Thymus (tissue), 14 donors: ENCODE measurements at places on chromosomes 12 and 14.

- DNase-seq: no peak
Measured at GRCh38 chr14:67963960-67964812, 144.6 kb downstream of the RAD51B start.

- no peak for DNase-seq
Measured at GRCh38 chr12:121819212-121819949, 15.6 kb downstream of the SETD1B start.

GRCh38 chr12:44497044-44497443 lies 379.1 kb downstream of the NELL2 start:
- no peak for DNase-seq

DNA sequence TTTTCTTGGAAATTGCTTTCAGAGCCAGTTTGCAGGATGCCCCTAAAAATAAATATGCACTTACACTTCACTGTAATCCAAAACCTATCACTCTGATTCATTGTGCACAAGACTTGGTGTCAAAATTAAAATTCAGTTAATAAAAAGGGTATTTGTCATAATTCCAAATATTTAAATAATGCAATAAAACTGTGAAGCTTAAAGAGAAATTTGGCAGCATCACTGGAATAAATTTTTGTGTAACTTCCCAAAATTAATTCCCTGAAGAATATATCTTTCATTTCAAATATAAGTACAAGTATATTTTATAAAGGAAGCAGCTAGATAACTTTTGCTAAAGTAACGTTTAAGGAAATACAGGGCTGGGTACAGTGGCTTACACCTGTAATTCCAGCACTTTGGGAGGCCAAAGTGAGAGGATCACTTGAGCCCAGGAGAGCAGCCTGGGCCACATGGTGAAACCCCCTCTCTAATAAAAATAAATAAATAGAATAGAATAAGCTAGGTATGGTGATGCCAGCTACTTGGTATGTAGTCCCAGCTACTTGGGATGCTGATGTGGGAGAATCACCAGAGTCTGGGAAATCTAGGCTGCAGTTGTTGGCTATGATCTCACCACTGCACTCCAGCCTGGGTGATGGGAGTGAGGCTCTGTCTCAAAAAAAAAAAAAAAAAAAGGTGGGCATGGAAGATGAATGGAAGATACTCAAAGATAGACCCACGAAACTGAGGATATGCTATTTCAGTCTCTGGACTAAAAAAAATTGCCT lies 233.8 kb downstream of the FBXL14 start:
- no peak for DNase-seq

DNA sequence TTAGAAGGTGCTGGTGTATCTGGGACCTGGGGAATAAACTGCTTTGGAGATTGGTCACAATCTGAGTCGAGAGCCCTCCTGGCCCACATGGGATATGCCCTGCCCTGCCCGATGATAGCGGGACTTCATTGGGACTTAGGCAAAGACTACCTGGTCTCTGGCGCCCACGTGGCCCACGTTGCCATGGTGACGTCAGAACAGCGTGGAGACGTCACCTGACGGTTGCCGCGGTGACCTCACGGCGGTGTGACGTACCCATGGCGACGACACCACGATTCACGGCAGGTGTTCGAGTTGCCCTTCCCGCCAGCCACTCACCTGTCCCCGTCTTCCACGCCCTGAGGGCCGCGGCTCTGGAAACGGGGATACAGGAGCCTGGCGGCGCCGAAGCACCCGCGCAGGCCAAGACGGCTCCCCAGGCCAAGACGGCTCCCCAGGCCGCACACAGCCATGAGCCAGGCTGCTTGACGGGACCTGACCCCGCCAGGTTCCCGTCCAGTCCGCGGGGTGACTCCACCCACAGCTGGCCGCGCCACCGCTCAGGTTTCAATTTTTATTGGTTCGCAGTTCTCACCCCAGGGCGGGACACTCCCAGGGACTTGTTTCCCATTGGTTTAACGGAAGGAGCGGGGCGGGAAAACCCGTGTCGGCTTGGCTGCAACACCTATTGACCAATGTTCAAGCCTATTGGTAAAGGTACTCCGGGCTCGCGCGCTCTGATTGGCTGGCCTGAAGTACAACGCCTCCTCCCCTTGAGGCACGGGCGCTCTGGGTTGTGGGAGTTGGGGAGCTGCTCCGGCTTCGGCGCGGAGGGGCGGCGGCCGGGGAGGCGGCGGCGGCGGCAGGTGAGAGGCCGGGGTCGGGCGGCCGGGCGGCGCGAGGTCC lies at the start of the genes MMAB and MVK:
Gene MMAB (minus strand): TSS at position 476 of the 885 bp plus-strand sequence. CDS start 24 bp downstream, at position 452.
Gene MVK (plus strand): TSS at position 766 of the 885 bp plus-strand sequence. CDS start 1,029 bp downstream, outside the sequence.
- peak; percentile 97 for DNase-seq

DNA sequence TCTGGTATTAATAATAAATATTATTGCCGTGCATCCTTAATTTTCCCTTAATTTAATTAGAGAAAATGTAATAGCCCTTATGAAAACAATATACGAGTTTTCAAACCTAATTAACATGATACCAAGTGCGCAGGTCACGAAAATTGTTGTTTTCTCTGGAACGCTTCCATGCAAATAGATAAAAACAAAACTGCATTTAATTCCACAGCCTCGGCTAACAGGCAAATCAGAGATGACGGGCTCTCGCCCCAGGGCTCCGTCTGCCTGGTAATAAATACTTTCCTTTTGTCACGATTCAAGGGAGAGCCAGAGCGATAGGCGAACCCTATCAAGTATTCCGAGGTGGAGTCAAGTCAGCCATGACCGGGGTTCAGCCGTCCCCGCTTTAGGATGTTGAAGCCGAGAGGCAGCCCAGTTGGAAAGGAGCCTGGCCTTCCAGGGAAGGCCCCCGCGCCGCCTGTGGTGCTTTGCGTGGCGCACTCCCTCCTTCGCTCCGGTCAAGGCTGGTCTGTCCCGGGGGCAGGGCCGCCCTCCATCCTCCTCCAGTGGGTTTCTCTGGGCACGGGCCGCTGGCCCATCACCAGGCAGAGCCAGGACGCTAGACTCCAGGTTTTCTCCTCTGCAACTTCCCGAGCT lies 137.8 kb upstream of the GSC start:
- DNase-seq: no peak

GRCh38 chr12:1497161-1497560 lies 97.2 kb downstream of the FBXL14 start:
- DNase-seq: no peak

DNA sequence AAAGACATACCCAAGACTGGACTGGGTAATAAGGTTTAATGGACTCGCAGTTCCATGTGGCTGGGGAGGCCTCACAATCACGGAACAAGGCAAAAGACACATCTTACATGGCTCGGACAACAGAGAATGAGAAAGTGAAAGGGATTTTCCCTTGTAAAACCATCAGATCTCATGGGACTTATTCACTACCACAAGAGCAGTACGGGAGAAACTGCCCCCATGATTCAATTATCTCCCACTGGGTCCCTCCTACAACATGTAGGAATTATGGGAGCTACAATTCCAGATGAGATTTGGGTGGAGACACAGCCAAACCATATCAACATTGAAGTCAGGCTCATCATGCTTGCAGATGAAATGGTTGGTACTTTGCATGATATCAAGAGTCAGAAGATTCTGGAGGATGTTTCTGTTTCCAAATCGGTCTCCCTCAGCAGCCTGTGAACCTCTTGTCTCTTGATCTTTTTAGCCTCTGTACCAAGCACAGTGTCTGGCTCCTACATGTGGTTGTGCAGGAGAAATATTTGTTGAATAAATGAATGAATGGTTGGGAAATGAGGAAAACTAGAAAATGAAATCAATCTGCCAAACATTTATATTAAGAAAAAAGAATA lies 98.6 kb downstream of the VRK1 start:
- DNase-seq: no peak

DNA sequence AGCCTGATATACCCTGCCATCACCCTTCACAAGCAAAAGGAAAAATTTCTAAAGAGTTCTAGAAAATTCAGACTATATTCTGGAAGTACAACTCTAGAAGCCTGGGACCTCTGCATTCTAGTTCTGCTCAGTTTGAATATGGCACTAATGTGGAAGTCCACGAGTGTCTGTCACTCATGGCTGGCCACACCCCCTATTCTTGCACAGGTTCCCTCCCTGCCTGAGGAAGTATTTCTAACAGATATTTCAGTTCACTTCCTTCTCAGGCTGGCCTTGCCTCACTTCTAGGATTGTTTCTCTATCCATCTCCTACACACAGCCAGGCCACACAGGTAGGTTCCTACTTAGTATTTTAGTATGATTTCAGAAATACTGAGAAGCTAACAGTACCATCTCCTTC lies 67.4 kb downstream of the PHLDA1 start:
- DNase-seq: no peak

DNA sequence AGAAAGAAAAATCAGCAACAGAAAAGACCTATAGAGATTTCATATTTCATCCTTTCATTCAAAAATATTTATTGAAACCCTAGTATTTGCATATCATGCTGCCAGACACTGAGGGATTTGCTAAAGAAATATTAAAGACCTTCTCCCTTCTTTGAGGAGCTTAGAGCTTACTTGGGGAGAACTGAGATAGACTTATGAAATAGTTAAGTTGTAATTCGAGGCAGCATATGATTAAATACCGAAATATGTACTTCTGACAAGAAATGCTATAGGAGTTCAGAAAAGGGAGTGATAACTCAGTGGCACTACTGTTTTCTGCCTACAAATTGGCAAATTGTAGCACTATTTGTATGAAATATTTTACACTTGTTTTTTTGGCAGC lies 59.1 kb downstream of the PLXNC1 start:
- no peak for DNase-seq

GRCh38 chr12:2222691-2223090 lies 169.9 kb downstream of the CACNA1C start:
- no peak for DNase-seq

DNA sequence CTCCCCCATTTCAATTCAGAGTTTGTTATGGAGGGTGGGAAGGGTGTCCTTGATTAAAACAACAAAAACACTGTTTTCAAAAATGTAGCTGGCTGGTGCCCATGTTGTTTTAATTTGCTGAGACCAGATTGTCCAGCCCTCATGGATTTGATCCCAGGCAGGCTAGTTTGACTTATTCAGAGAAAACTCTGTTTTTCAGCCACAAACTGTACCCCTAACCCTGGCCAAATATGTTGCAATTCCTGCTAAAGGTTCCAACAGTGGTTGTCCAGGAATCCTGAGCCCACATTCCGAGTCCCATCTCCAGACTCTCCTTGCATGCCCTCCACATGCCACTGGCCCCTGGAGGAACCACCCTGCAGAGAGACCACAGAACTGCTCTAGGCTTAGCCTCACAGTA lies 36.0 kb downstream of the MAP1LC3B2 start:
- DNase-seq: no peak

DNA sequence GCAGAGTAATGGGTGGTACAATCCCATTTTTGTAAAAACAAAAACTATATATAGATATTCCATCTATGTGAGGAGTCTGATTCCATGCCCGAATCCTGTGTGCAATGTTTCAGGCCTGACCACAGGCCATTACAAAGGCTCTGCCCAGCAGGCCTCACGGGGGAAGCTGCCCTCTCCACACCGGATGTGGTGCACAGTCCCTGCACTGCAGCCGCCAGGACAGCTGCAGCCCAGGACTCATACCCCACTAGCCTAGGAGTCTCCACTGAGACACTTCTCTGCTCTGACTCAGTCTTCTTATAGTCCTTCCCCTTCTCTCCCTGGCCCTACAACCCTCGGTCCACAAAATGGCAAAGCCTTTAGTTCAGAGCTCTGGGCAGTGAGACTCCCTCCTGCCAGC lies 190.4 kb downstream of the PPM1H start:
- DNase-seq: no peak

- DNase-seq: no peak
Measured at GRCh38 chr12:14982562-14982961, 9.7 kb downstream of the PDE6H start.

DNA sequence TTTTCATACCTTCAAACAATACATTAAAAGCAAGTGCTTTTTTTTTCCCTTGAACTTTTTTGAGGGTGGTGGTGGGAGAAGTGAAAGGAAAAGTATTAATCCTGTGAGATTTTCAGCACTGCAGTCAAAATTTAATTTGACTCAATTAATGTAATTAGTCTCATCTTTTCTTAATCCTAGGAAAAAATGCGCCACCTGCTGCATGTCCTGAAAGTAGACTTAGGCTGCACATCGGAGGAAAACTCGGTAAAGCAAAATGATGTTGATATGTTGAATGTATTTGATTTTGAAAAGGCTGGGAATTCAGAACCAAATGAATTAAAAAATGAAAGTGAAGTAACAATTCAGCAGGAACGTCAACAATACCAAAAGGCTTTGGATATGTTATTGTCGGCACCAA lies 52.2 kb downstream of the SPATA7 start:
- DNase-seq: no peak

- DNase-seq: no peak
Measured at GRCh38 chr14:105409364-105409763, 10.3 kb upstream of the MTA1 start.

GRCh38 chr12:89081719-89082369 lies 270.5 kb downstream of the DUSP6 start:
- DNase-seq: peak; percentile 20

- peak; percentile 81 for DNase-seq
Measured at GRCh38 chr14:53152887-53153701, at the start of gene DDHD1. Gene DDHD1 (minus strand): TSS chr14:53153323. CDS start chr14:53153098, 225 bp downstream.

GRCh38 chr12:111768159-111768895 lies 1.6 kb downstream of the ALDH2 start:
- DNase-seq: no peak

- no peak for DNase-seq
Measured at GRCh38 chr14:92241966-92242595, 80.9 kb upstream of the SLC24A4 start.
